ENCODE measurements at places on chromosomes 5 and 9.
A peak's percentile ranks its signal among the peaks of the same experiment; 100 is the strongest.

DNA sequence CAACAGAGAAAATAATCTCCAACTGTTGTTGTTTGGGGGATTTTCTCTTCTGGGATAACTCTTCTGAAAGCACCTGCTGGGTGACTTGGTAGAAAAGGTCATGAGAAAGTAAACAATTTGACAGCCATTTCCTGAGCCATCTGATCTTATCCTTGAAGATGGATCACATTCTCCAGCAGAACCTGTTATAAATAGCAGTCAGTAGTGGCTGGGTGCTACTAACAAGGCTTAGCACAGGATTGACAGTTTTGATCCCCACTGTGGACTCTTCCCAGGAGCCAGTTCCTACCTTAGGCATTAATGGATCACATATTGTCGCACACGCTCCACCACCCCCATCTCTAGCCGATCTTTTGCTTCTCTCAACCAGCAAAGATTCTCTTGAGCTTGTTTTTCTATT lies 220.2 kb downstream of the PLK2 start:
- no peak for DNase-seq

DNA sequence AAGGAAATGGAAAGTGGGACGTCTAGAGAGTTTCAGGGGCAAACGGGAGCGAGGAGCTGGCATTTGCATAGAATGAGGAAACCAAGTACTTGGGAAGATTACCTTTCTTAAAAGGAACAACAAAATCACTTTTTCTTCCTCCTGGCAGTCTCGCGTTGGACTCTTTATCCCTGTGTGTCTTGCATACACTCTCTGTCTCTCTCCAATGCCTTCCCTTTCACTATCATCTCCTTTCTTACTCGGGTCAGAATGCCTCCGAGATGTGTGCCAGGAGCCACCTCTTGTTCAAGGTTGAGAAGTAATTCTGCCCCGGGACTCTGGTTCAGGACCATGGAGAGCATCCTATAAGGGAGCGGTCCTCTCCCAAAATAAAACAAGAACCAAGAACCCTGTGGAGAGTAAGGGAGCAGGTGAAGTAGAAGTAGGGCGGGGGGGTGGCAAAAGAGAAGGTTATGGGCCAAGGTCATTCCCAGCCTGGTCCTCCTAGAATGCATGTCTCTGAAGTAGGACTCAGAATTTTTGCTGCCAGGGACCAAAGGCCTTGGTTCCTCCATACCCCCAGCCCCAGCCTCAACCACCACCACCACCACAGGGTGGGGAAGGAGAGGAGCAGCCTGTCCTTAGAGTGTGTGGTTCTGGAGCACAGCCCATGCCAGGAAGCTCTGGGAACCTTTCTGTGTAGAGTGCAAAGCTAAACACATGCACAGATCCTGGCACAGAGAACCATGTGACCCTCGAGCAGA lies 72.1 kb upstream of the ARAP3 start:
- DNase-seq: peak; percentile 14

- peak; percentile 69 for DNase-seq
Measured at GRCh38 chr9:107283623-107284616, 841 bp downstream of the RAD23B start.

DNA sequence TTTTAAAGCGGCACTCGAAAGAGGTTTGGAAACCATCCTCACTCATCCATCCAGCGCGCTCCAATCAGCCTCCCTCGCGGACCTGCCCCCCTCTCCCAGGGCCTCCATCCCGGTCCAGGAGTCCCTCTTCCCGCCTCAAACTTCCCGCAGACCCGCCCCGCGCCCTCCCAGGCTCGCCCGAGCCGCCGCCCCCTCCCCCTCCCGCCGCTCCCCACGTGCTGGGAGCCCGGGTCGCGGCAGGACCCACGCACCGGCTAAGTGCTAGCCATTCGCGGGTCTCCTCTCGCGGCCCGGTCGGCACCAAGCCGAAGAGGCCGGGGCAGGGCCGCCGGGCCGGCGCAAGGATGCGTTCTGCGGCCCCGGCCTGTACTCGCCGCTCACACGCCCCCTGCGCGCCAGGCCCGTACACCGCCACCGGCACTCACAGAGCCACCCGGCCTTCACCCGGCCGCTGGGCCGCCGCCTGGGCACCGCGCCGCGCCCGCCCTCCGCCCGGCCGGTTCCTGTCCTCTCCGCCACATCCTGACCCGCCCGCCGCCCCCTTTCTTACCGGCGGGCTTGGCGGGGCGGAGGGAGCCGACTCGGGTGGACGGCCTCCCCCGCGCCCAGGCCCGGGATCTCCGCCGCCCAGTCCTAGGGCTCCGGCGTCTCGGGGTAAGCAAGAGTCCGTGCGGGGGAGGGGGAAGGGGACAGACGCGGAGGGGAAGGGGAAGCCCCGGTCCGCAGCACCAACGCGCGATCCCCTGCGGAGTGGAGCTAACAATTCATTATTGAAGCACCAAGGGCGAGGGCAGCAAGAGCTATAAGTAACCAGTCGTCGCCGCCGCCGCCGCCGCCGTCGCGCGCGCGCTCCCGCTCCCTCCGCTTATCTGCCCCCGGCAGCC lies 576 bp downstream of the CHD1 start:
- peak; percentile 50 for DNase-seq

- no peak for DNase-seq
Measured at GRCh38 chr9:126144196-126144595, 182.4 kb upstream of the MVB12B start.

- DNase-seq: no peak
Measured at GRCh38 chr5:89330140-89330539, 447.2 kb upstream of the MEF2C start.
